Mesothelial cell of epicardium (in vitro differentiated cells): ENCODE measurements at places on chromosomes 2 and 18. TPM values are rescaled to one million over a fixed set of nuclear protein-coding genes. Genes with fewer than 3 reads are reported as not detected.

DNA sequence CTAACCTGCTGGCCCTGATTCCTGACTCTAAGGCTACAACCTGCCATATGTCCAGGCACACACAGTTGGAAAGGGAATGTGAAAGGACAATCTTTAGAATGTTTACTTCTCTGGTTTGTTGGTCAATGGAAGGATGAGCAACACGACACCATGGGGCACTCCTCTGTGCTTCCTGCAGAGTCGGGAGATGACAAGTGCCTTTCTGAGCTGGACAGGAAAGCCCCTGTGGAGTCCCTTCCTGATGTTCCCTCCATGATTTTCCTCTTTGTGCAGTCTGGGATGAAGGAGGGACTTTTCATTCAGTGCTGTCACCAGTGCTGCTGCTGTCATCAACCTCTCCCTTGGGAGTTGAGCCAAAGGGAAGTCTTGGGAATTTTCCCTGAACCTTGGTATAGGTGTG lies 22.6 kb upstream of the SERPINB7 start:
- no peaks in the 10 kb centered on the region for H3K27me3 ChIP-seq
- H3K4me3 ChIP-seq, result no peak overlapping the region
- no peak overlapping the region for H3K27ac ChIP-seq
- no peak for DNase-seq
- no peaks in the 10 kb centered on the region for H3K36me3 ChIP-seq

- no peaks in the 10 kb centered on the region for H3K36me3 ChIP-seq
- H3K27me3 ChIP-seq, result no peaks in the 10 kb centered on the region
- DNase-seq, result no peak
- H3K27ac ChIP-seq, result no peak overlapping the region
- no peak overlapping the region for H3K4me3 ChIP-seq
Observed at GRCh38 chr2:26324903-26325302, 21.0 kb upstream of the SELENOI start.

GRCh38 chr2:161130354-161130753 lies 29.9 kb upstream of the TANK start:
- H3K4me1 ChIP-seq, result peaks cover 74% of the 10 kb centered on the region
- H3K36me3 ChIP-seq, result no peaks in the 10 kb centered on the region
- H3K27me3 ChIP-seq, result no peaks in the 10 kb centered on the region

- no peaks in the 10 kb centered on the region for H3K36me3 ChIP-seq
- H3K4me1 ChIP-seq, result peaks cover 4% of the 10 kb centered on the region
- DNase-seq, result no peak
- H3K4me3 ChIP-seq, result no peak overlapping the region
Observed at GRCh38 chr2:214514704-214515103, 103.8 kb downstream of the VWC2L start.

- H3K4me1 ChIP-seq, result peaks cover 4% of the 10 kb centered on the region
- no peak overlapping the region for H3K4me3 ChIP-seq
- H3K27ac ChIP-seq, result no peak overlapping the region
- no peaks in the 10 kb centered on the region for H3K27me3 ChIP-seq
Observed at GRCh38 chr2:200471324-200471848, 38.5 kb downstream of the KCTD18 start.

COPS9 gene
- 83.2 to 93.6 TPM (median 90.9 TPM) in 3 replicates for total RNA-seq
